T-helper 1 cell (primary cell): ENCODE measurements at places on chromosomes 2 and 18.

DNA sequence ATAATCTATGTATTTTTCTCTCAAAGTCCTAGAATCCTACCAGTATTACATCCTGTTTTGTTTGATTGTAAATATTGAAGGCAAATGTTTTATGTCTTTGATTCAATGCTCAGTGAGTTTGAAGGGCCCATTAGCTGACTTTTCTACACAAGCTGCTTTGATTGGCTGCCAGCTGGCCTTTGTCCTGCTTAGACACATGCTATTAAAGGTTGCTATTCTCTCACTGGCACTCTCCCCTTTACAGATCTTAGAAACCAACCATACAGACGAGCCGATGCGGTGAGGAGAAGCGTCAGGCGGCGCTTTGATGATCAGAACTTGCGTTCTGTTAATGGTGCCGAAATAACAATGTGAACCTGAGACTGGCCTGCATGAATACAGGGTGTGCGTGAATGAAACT is 69.7 kb downstream of the PRPF40A start:
- DNase-seq, result no peak

DNA sequence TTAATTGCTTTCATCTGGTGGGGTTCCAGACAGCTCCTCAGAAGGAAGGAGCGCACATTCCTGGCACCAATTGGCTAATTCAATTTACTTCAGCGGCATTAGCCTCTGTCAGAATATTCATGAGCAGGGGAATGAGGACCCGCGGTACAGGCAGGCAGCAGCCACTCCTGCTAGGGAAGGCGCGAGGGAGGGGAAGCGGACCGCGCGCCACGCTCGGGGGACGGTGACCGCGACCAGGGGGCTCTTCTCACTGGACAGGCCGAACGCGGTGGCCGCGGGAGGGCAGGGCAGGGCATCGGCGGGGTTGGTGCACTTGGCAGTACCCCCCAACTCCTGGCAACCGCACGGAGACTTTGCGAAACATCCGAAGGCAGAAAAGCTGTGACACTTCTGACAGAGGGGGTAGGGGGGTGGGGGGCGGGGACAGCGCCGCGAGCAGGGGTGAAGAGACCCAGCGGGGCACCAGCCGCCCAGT is at the start of gene CDH20:
Gene CDH20 (plus strand): TSS at position 160 of the 475 bp plus-strand sequence.
- no peak for DNase-seq

DNA sequence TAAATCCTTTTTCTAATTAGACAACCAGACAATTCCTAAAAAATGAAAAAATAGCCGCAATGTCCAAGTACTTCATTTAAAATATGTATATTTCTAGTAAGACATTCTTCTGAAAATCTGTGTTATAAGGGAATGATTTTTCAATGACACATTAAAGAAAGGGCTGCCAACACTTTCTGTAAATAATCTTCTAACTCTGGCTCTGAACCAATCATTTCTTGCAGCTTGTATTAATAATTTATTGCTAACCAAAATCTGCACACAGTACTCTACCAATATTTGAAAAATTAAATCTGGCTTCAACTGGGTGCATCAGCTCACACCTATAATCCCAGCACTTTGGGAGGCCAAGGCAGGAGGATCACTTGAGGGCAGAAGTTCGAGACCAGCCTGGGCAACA is 8.3 kb downstream of the NFU1 start:
- DNase-seq, result no peak

DNA sequence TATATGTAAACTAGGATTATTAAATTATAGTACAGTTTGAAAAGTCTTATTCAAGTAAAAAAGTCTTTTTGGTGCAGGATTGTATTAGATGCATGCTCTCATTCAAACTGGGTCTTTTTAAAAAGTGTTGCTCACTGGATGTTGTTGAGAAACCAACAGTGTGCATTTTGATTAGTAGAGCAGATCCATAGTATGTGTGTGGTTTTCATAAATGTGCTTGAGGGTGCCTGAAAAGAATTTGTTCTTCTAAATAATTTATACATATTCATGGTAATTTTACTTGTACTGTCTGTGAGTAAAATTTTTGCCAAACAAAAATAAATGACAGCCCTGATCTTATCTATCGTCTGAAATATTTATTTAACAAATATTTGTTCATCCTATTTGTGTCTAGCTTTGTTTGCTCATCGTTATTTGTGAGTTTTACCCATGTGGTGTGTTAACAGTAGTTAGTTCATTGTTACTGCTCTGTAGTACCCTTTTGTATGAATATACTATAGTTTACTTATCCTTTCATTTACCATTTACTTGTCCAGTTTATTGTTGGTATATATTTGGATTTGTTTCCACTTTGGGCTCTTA is 50.4 kb downstream of the PTPN4 start:
- DNase-seq, result no peak

- DNase-seq, result no peak
Observed at GRCh38 chr2:169397697-169398096, 35.4 kb upstream of the LRP2 start.

DNA sequence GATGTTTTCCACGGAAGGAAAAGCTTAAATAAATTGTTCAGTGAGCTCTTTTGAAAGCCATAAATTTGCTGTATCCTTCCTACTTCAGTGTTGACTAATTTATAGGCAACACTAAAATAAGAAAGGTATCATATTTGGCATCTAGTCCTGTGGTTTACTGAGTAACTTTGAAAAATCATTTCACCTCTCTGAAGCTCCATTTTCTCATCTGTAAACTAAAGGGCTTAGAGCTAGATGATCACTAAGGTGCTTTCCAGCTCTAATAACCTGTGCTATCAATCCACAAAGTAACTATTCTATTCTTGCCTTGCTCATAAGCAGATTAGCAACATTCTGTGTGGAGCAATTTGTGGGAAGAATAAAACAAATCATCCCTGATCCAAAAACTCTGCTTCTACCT is 3.6 kb upstream of the MYOM1 start:
- no peak for DNase-seq

- DNase-seq, result no peak
Observed at GRCh38 chr18:55239740-55240139, 280.5 kb upstream of the CCDC68 start.

- DNase-seq, result peak; percentile 67
Observed at GRCh38 chr2:25276569-25277465, 64.9 kb downstream of the DNMT3A start.

GRCh38 chr2:242085941-242086621 is 216.6 kb downstream of the RTP5 start:
- no peak for DNase-seq

- DNase-seq, result no peak
Observed at GRCh38 chr18:74651327-74652128, 53.9 kb downstream of the ZNF407 start.
